ENCODE measurements at places on chromosomes 12 and 14.

DNA sequence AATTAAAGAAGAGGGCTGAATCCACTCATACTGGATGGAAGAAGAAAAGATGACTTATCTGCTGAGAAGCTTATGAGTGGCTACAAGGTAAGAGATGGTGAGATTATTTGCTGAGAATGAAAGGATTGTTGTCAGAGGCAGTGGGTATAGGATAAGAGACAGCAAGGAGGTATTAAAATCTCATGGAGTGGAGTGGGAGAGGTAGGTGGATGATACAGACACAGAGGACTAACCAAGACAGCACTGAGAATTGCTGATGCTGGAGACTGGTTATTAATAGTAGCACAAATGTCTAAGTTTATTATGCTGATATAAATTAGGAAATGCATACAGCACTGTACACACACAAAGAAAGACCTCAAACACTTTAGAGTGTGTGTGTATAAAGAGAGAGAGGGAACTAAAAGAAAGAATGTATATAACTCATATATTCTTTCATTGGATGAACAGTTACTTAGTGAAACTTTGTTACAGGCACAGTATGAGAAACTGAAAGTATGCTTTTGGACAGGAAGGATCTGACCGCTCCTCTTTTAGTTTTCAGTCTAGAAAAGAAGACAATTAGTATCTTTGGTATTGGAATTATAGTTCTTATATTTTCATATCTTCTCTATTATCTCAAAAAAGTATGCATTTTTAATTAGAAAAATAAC lies 543.1 kb downstream of the LRFN5 start:
- DNase-seq, result no peak

GRCh38 chr12:49352351-49352750 lies 5.7 kb downstream of the DNAJC22 start:
- DNase-seq, result no peak

GRCh38 chr12:95158919-95159318 lies 58.3 kb downstream of the FGD6 start:
- no peak for DNase-seq

DNA sequence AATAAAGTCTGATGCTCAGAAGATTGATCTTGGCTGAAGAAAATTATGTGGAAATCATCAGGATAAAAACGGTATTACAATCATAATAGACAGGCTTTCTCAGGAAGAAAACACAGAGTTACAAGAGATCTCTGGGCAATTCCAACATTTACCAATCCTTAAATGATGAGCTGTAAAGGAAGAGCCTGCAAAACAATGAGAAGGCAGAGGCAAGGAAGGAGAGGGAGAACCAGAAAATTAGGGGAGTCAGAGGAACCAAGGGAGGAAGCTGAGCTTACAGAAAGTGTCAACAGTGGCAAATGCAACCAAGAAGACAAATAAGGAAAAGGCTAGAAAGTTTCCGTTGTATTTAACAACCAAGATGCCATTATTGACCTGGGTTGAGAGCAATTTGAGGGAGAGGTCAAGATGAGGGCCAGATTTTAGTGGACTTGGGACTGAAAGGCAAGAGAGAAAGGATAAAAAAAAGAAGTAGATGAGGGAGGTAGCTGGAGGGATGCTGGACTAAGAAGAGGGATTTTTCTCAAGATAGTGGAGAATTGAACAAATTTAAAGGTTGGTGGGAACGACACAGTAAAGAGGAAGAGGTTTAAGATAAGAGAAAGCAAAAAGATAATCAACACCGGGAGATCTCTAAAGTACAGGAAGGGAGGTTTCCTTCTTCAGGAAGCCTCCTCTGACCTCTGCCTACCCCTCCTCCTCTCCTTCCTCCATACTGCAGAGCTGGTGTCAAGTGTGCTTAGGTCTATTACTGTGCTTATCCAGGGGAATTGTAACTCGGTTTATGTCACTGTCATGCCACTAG lies 116.9 kb downstream of the DUSP6 start:
- DNase-seq, result no peak
